ENCODE measurements at places on chromosomes 3 and 15.

DNA sequence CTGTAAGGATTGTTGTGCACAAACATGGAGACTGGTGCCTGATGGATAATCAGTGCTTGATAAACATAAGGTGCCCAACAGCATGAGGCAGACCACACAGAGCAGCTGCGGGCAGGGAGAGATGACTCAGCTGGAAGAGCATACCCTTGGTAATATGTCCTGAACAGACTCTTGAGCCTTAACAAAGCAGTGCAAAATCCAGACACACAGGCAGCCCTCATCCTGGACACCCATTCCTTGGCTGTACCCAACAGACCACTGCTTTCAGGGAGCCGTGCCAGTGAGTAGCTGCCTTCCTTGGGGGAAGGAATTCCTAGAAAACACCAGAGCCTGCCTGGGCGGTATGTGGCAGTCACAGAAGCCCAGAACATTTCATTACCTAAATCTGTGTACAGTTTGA, 156.2 kb downstream of the CLSTN2 start:
- no peak for DNase-seq

DNA sequence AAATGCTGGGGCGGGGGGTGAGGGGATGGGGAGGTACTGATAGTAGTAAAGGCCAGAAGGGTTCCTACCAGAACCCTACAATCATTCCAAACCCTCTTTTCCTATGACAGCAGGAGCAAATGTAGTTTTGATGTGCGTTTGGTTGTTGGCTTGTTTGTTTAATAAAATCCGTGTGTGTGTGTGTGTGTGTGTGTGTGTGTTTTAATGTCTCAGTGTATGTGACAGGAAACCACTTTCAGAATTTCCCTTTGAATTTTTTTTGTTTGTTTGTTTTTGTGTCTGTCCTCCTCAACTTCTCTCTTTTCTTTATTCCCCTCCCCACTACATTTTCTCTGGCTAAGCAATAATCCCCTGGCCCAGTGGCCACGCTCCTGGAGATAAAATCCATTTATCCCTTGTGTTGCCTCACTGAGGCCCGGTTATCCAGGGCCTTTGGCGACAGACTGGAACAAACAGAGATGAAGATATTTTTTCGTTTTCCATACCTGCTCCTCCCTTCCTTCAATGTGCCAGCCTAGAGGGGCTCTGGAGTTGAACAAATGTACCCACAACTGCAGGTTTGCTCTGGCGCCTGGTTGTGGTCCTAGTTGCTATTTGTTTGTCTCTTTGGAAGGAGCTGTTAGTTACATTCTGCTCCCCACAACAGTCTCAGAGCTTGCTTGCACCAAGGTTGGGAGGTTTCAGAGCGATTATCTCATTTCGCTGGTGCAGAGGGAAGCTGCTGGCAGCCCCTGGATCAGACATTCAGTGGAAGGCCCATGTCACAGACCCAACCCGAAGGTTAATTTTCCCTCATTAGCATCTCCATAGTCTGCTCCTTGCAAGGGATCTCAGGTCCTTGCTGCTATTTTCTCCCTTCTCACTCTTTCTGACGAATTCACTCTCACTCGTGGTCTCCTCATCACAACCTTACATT, 17.9 kb downstream of the NR2F2 start:
- no peak for DNase-seq

DNA sequence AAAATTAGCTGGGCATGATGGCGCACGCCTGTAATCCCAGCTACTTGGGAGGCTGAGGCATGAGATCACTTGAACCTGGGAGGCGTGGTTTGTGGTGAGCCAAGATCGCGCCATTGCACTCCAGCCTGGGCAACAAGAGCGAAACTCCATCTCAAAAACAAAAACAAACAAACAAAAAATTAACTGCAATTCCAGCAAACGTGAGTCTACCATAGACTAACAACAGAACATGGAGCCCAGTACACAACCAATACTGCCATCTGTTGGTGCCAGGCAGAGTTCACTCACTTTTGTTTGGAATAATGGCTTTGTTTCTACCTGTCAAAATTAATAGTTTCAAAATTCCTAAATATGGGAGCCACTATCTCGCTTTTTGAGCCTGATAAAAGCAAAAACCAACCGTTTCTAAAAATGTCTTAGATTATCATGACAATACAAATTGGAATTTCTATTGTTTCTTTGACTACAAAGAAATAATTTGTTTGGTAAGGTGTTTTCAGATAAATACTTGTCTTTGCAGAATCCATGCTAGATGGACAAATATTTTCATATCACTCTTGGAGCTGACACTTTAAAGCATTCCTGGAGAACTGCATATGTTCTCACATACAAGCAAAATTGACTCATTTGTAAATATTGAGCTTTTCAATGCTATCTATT, 45.0 kb downstream of the GPR176 start:
- DNase-seq, result no peak

GRCh38 chr3:3666664-3667063, 132.6 kb upstream of the LRRN1 start:
- peak; percentile 65 for DNase-seq

DNA sequence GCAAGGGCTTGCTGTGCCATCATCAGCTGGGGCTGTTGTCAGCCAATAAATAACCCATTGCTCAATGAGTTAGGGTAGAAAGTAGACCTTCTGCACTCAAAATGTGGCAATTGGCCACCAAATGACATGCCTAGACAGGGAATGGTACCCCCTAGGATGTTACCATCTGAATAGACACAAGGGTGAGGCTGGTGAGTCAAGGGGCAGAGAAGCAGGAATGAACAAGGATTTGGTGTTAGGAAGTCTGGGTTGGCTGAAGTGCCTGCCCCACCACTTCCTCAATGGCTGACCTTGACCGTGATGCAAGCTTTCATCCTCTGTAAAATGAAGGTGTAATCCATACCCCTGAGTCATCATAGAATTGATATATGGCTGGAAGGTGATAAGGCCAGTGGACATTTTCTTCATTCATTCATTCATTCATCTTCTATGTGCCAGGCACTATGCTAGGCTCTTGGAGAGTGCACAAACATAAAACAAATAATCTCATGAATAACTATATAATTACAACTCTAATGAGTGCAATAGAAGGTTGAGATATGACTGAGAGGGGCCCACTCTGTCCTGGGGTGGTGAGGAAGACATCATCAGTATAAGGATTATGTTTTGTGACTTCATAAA, 4.4 kb upstream of the CA12 start:
- DNase-seq, result no peak

DNA sequence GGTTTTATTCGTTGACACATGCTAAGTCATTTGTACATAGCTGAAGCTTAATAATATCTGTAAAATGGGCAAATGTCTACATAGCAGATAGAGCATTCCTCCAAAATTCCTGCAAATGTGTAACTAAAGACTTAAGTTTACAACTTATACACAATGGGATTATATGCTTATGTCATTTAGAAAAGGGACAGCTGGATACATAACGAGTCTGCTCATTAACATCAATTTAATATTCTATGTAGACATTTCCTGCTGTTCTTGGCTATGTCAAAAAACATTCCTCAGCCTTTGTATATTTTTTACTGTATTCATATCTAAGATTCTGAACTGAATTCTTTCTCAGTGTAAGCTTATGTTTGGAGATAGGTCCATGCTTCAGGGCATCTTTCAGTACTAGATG, 762.2 kb downstream of the NR2F2 start:
- no peak for DNase-seq

Data from GM20000 (cell line).